ENCODE measurements at places on chromosomes 3 and 15.

DNA sequence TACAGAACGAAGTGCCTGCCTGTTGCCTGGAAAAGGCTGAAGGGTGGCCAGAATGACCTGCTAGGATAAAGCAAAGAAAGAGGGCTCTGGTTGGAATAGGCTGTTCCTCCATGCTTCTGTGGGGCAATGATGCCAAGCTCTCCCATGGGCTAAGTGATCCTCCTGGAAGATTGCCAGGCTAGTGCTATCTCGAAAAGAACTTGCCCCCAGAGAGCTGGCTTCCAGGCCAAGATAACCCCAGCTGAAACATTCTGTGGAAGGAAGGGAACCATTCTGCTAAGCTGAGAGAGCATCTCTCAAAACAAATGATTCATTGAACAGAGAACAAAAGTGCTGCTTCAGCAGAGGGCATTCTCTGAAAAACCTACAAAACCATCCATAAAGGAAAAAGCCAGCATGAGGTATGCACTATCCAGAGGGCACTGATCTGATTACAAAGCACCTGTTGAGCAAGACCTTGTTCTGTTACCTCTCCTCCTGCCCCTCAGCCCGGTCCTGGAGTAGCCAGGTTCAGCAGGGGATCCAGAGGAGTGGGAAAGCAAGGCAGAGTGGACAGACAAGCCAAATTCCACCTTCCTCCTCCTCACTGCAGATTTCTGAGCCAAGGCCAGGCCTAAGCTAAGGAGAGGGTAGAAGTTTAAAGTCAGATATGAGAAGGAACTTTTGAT, 31.9 kb upstream of the SPRED1 start:
- DNase-seq: no peak

- peak; percentile 92 for DNase-seq
Observed at GRCh38 chr3:64539451-64540196, 148.2 kb downstream of the ADAMTS9 start.

GRCh38 chr3:189813647-189814240, 182.6 kb downstream of the TP63 start:
- no peak for DNase-seq

- DNase-seq: no peak
Observed at GRCh38 chr3:160784853-160785252, 28.8 kb downstream of the PPM1L start.

GRCh38 chr15:65401611-65402240, 21.0 kb downstream of the IGDCC4 start:
- no peak for DNase-seq
